ENCODE measurements at places on chromosomes 11 and 22.
A peak's percentile ranks its signal among the peaks of the same experiment; 100 is the strongest.

DNA sequence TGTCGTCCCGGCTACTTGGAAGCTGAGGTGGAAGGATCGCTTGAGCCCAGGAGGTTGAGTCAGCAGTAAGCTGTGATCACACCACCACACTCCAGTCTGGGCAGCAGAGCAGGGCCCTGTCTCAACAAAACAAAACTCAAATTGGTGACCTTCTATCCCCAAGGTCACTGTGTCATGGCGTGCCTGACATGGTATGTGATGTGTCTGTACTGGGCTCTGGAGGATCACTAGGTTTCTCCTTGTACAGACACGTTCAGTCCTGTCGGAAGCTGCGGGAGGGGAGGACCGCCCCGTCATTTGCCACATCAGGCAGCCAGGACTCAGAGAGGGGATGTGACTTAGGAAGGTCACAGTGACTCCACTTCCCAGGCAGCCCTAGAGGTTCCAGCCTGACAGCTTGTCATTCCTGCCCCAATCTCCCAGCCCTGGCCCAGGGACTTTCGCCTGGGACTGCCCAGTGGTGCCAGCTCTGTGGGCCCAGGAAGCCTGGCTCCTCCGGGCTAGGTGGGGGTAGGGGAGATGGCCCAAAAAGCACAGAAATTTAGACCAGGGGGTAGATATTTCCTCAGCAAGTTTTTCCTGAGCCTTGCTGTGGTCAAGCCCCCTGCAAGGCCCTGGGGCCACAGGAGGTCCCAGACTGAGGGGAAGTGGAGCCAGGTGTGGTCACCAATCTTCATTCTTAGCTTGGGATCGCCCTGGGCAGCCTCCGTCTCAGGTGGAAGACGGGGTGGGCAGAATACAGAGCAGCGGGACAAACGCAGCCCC, 53.2 kb downstream of the TRIOBP start:
- no peak for DNase-seq

- peak; percentile 16 for DNase-seq
Measured at GRCh38 chr11:31997955-31998354, 92.9 kb upstream of the RCN1 start.

- DNase-seq: no peak
Measured at GRCh38 chr11:97614606-97615005, 1224.8 kb downstream of the JRKL start.

GRCh38 chr22:48628891-48629543, 1198.7 kb downstream of the BRD1 start:
- no peak for DNase-seq

GRCh38 chr11:15179167-15179566, 64.4 kb downstream of the INSC start:
- DNase-seq: no peak

DNA sequence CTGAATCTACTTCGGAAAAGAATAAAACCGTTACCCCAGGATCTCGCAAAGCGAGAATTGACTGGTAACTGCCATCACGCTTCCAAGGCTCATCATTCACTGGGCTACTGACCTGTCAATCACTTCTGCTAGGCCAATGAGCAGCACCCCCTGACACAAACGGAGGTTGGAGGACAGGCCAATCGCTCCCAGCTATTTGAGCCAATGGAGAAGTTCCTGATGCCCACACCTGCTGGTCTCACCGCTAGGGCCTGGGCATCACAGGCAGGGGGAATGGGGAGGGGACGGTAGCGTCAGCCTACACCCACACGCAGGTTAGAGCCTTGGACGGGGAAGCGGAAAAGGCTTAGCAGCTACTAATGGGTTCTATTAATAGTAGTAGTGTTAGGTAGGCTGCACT, 56.7 kb upstream of the CHST1 start:
- DNase-seq: no peak

DNA sequence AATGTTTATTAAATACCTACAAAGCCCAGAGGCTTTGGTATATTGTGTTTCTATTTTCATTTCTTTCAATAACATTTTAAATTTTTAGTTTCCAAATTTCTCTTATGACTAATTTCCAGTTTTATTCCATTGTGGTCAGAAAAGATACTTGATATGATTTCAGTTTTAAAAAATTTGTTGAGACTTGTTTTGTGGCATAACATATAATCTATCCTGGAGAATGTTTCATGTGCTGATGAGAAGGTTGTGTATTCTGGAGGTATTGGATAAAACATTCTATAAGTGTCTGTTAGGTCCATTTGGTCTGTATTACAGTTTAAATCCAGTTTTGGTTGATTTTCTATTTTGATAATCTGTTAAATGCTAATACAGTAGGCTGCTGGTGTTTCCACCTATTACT, 9.8 kb upstream of the RAG1 start:
- DNase-seq: no peak

DNA sequence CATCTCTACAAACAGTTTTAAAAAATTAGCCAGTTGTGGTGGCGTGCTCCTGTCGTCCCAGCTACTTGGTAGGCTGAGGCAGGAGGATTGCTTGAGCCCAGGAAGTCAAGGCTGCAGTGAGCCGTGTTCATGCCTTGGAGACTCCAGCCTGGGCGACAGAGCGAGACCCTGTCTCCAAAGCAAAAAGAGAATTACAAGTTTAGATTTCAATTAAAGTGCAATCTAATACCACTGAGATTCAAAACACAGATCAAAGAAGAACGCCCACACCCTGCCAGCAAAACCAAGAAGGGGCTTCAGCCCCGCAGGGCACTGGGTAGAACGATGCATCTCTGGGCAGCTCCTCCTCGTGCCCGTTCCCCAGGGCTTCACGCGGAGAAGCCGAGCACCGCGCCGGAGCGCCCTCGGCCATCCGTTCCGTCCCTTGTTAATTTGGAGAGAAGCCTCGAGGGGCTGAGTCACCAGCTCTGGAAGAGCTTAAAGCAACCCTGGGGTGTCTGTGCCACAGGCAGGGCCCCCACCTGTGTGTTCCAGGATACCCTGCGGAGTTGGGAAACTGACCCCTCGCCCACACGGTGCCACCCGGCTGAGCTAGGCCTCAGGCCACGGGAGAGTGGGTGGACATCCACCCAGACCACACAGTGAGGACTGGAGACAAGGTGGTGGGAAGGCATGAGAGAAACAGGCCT, 47.0 kb downstream of the AP2A2 start:
- no peak for DNase-seq

DNA sequence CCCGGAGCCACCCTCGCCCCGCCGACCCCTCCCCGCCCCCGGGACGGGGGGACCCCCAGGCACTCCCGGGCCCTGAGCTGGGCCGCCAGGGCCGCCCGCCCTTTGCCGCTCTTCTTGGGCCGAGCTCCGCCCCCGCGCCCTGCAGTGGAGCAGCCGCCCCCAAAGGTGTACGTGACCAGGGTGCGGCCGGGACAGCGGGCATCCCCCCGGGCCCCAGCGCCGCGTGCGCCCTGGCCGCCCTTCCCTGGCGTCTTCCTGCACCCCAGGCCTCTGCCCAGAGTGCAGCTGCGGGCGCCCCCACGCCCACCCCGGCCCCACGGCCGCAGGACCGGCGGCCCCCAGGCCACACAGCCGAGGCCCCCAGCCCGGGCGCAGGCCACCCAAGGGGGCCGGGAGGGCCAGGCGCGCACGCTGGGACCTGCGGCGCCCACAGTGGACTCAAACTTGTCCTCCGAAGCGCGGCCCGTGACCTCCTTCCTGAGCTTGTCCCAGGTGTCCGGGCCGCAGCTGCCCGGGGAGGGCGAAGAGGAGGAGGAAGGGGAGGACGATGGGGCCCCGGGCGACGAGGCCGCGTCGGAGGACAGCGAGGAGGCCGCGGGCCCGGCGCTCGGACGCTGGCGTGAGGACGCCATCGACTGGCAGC, 7.4 kb downstream of the B4GALNT4 start:
- DNase-seq: no peak
